ENCODE measurements at places on chromosomes 3 and 15. TPM values are rescaled to one million over a fixed set of nuclear protein-coding genes. Genes with fewer than 3 reads are reported as not detected.

GRCh38 chr3:72550582-72551262 is 297.5 kb downstream of the SHQ1 start:
- DNase-seq, result no peak

SNX4 gene
- total RNA-seq, result 16.6 TPM

- DNase-seq, result no peak
Measured at GRCh38 chr3:131988209-131988608, 46.6 kb downstream of the CPNE4 start.

- no peak for DNase-seq
Measured at GRCh38 chr3:123239756-123240155, 38.0 kb downstream of the SEC22A start.

- DNase-seq, result no peak
Measured at GRCh38 chr3:186298876-186299275, 63.2 kb downstream of the DGKG start.

DNA sequence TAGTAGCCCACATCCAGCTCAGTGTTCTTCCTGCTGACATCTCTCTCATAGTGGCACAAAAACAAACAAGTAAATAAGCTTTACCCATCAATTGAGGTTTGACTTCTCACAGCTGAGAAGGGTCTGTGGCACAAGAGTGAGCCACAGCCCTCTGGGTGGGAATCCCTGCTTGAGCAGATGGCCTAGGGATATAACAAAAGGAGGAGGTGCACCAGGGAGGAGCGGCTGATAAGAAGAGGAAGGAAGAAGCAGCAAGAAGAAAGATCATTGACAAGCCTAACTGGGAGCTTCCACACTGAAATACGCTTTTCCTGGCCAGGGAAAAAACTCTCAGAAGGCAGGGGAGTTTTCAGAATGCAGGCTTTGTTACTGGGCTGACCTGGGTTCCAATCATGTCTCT is 279.8 kb downstream of the UACA start:
- no peak for DNase-seq

DNA sequence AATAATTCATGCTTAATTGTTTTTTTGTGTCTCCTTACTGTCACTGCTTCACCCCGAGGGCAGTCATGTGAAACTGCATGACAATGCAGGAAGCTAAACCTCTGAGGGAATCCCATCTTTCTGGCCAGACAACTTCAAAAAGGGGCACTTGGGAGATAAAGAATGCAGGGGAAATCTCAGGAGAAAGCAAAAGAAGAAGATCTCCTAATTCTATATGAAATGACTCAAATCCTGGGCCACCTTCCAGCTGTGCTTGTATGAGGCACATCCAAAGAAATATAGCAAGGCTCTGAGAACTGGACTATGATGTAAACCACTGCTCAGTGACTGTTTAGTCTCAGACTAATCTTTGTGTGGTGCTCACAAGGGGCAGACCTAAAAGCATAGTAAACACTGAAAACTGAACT is 22.6 kb upstream of the UMPS start:
- no peak for DNase-seq

- no peak for DNase-seq
Measured at GRCh38 chr15:93029836-93030429, 59.1 kb downstream of the RGMA start.

DNA sequence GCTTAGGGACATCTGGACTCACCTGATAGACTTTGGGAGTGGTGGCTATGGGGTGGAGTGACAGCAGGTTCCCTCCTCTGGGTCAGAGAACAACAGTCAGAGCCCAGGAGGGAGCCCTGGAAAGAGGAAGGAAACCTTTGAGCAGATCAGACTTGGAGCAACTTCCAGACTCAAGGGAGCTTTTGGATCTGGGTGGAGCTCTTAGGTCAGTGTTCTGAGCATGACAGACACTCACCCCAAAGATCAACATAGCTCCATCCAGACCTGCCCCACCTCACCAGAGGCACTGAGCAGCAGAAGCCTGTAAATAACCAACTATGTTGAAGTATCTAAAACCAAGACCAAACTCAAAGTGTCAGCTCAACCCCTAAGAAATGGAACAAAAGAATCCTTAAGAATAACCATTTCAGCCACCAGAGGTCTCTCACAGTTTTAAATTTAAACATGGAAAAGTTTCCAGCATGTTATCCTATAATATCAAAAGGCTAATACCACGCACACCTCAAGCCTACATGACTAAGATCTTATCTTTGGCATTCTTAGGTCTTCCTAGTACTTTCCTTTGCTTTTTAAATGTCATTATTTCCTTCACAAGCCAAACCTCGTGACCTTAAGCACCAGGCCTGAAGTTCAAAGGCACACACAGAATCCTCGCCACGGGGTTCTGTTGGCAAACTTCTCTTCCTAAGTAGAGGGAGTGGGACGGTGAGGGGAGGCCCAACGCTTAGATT is 56.4 kb downstream of the UMPS start:
- DNase-seq, result no peak

- DNase-seq, result no peak
Measured at GRCh38 chr3:63405882-63406281, 127.8 kb downstream of the SYNPR start.

- no peak for DNase-seq
Measured at GRCh38 chr15:60507596-60508424, 28.9 kb upstream of the ICE2 start.

GRCh38 chr3:192130534-192131132 is 596.7 kb downstream of the FGF12 start:
- DNase-seq, result peak; percentile 21

Measured in left ventricle myocardium inferior (tissue), 1 donor.